ENCODE measurements at places on chromosomes 6 and 20.
A peak's percentile ranks its signal among the peaks of the same experiment; 100 is the strongest.

DNA sequence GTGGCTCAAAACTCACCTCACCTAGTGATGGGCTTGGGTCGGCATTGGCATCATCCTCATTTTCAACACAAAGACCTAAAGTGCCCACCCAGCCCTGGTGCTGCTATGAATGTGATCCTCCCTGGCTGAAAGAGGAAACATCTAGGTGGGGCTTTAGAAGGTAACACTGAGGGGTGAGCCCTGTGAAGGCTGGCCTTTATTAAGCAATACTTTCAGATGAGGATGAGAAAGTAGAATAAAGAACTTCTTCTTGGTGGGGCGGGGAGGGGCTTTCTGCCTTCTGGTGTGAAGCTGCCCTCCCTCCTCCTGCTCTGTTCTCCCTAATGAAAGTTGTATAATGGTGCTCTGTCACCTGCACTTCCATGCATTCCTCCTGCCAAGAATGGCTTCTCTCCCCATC is 133.0 kb upstream of the TRAF3IP2 start:
- DNase-seq, result no peak

DNA sequence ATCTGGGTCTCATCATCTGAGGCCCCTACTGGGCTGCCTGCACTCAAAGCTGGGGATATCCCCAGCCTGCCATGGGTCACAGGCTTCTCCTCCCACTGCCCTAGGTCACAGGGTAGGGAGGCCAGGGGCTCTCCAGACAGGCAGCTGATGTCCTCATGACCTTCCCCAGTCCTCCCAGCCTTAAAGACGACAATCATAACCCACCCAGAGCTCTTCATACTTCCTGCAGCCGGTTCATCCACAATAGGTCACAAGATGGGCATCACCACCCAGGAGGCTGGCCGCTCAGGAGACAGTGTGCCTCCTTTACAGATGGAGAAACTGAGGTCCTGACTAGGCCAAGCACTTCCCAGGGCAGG is 15.2 kb downstream of the TFEB start:
- no peak for DNase-seq

GRCh38 chr6:107144014-107144413 is 28.7 kb upstream of the BEND3 start:
- DNase-seq, result no peak

DNA sequence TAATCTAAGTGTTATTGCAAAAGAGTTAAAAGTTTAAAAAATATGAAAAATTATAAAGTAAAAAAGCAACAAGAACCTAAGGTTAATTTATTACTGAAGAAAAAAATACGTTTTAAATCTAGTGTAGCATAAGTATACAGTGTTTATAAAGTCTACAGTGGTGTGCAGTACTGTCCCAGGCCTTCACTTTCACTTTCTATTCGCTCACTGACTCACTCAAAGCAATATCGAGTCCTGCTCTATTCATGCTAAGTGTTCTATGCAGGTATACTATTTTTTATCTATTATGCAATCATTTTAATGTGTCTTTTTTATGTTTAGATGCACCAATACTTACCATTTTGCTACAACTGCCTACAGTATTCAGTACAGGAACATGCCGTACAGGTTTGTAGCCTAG is 113.0 kb downstream of the MANEA start:
- DNase-seq, result no peak

- no peak for DNase-seq
Measured at GRCh38 chr6:161732594-161732993, 458.7 kb upstream of the AGPAT4 start.

DNA sequence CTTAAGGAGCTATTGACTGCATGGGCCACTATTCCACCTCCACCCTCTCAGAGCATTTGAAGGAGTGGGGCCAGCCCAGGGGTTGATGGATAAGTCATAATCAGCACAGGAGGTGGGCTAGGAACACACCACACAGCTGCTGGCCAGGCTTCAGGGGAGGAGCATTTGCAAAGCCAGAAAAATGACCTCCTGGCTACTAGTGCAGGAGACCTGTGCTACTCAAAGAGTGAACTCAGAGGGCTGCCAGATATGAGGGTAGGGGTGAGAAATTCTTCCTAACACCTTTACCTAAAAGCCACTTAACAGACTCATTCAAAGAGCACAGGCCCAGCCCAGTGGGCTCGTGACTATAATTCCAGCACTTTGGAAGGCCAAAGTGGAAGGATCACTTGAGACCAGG is 210.8 kb downstream of the TBXT start:
- no peak for DNase-seq

DNA sequence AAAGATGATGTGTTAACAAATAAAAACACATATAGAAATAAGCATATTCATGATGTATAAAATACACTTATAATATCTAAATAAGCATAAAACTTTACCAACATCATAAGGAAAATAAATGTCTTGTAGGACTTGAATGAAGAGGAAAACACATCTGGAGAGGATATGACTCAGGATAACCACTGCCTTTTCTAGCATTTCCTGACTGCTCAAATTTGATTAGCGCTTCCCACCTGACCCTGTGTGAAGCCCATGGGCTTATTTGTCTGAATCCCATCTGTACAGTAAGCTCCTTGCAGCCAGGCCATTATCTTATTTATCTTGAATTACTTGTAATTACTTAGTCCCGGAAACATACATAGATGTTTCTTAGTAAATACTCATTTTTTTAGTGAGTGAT is 608.6 kb downstream of the COL12A1 start:
- DNase-seq, result no peak

GRCh38 chr20:41329435-41330342 is 10.9 kb upstream of the LPIN3 start:
- DNase-seq, result peak; percentile 45

GRCh38 chr6:20186981-20187380 is 25.3 kb downstream of the MBOAT1 start:
- DNase-seq, result no peak

- no peak for DNase-seq
Measured at GRCh38 chr20:35122756-35123405, 24.3 kb downstream of the EDEM2 start.

- DNase-seq, result no peak
Measured at GRCh38 chr6:116568821-116569755, 2.2 kb upstream of the RWDD1 start.

DNA sequence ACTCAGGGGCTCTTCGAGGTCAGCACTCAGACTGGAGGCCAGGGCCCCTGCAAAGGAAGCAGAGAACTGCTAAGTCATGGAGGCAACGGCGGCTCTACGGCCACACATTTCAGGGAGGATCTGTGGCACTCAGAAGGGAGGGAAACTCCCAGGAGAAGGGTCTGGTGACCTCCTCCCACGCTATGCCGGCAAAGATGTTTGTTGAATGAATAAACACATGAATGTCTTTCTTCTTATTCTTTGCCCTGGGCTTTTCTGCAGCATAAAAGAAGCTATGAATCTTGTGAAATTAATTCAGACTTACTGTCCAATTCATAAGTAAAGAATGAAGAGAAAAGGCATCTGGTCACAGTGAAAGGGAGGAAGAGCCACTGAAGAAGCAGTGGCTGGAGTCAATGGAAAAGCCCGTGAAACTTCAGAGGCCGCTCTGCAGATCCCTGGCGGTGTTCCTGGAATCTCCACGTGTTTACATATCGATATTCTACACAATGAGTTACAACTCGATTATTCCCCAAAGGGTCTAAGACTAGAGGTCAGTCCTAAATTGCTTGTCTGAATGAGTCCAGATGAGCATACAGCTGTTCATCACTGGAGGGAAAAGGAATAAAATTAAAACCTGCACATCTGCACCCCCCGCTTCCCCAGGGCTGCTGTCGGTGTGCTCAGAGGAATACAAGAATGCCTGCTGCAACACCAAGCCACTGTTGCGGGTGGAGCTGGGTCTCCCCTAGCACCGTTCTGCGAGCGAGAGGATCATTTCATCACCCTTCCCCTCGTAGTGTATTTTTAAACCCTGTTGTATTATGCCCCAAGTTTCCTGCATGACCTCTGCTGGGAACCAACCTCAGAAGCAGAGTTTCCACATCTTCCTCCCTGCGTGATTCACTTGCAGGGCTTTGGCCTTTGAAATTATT is 25.6 kb downstream of the INSM1 start:
- DNase-seq, result no peak

DNA sequence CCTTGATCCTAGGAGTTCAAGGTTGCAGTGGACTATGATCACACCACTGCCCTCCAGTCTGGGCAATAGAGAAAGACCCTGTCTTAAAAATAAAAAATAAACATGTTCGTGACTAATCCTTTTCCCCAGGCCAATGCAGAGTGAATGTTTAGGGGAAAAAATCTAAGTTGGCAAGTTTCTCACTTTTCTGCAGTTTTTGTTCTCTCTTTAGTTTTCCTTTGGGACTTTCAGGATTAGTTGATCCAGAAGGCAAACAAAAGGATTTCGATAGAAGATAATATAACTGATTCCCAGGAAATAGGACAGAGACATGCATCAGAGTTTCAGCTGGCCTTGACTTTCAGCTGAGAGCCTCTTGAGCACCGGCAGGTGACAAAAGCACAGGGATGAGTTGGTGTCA is 53.3 kb downstream of the SOD2 start:
- no peak for DNase-seq

- DNase-seq, result peak; percentile 96
Measured at GRCh38 chr6:8063761-8064637, at the start of gene BLOC1S5. Gene BLOC1S5, minus strand, starts transcription at chr6:8064389. Its CDS starts 13 bp downstream, at chr6:8064376.

- DNase-seq, result no peak
Measured at GRCh38 chr20:53133628-53134027, 161.5 kb downstream of the TSHZ2 start.

- no peak for DNase-seq
Measured at GRCh38 chr20:16701296-16701695, 28.5 kb upstream of the SNRPB2 start.

DNA sequence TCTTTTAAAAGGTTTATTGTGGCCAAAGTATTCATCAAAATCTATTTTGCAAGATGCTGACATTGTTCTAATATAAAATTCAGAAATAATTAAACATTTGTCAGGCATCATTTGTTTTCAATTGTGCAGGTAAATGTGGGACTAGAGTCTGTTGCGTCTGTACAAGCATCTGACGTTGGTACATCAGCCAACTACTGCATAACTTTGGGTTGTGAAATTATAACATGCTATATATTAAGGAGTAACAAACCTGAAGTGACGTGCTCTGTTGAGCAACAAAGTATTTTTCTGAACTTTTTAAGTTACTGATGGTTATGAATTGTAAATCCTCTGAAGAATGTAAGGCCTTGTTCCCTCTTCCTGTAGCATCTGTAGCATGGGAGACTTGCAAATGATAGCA is 66.0 kb downstream of the RNF182 start:
- DNase-seq, result no peak

DNA sequence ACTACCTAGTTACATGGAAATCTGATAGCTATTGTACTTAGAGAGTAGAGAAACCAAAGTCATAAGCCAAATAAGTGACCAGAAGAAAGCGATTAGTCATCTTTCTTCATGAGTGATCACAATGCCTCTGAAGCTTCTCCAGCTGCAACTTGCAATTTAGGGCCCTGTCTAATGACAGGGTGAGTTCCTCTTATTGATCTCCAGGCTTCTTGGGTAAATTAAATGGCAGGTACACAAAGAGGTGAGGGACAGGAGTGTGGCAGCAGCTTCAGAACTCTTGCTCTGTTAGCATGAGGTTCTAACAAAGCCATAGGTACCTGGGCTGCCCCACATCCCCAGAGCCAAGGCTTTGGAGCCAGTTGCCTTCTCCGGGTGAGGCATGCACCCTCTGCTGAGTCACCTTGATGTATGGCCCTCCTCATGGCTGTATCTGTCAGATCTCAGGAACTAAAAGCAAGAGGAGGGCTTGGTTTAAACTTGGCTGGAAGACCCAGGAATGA is 60.8 kb downstream of the PRDM1 start:
- DNase-seq, result no peak
